ENCODE measurements at places on chromosomes 11 and 22.

DNA sequence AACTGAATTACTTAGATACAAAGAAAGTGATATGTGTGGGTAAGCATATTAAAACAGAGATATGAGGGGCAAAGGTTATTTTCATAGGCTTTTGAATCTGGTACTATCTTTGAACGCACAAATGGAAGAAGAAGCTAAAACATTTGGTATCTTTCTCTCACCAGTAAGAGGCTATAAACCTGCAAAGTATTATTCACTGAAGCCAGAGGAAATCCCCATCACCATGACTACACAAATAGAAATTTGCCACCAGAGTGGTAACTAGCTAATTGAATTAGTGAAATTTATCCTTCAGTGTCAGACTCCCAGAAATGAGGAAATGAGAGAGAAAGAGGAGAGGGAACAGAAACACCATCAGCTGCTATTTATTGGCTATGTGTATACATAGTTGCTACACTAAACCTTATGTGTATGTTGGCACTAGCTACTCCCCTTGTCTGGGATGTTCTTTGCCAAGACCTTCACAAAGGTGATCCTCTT is 503.4 kb downstream of the DLG2 start:
- no peak for DNase-seq

DNA sequence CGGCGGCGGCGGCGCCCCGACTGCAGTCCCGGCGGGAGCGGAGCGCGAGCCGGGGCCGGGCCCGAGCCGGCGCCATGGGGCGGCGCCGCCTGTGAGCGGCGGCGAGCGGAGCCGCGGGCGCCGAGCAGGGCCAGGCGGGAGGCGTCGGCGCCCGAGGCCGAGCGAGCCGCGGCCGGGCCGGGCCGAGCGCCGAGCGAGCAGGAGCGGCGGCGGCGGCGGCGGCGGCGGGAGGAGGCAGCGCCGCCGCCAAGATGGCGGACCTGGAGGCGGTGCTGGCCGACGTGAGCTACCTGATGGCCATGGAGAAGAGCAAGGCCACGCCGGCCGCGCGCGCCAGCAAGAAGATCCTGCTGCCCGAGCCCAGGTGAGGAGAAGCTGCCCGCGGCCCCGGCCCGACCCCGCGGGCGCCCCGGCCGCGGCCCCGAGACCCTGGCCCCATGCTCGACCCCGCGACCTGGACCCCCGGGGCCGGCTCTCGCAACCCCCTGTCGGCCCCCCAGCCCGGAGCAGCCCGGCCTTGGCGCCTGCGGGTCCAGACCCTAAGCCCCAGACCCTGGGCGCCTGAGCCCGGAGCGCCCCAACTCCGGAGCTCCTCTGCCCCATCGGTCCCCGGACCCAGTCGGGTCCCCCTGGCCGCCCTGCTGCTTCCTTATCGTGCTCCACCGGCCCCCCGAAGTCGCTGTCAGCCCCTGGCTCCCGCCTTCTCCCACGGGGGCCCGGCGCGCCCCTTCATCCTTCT is at the start of gene GRK2:
Gene GRK2 (plus strand): TSS at position 25 of the 739 bp plus-strand sequence. CDS start 227 bp downstream, at position 252.
- no peak for DNase-seq

DNA sequence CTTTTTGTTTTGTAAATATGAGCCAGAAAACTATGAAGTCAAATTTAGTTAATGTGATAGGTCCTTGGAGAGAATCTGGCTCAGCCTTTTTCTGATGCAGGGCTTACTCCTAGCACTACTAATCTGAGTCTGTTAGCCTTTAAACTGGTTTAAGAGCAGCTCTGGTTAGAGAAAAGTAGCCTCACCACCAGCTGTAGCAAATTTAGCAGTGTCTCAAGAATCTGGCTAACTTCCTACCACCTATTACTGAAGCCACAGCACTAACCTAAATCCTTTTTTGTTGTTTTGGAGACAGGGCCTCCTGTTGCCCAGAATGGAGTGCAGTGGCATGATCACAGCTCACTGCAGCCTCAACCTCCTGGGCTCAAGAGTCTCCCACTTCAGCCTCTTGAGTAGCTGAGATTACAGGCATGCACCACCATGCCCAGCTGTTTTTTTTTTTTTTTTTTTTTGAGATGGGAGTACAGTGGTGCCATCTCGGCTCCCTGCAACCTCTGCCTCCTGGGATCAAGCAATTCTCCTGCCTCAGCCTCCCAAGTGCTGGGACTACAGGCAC is 13.9 kb downstream of the RBM4B start:
- no peak for DNase-seq

DNA sequence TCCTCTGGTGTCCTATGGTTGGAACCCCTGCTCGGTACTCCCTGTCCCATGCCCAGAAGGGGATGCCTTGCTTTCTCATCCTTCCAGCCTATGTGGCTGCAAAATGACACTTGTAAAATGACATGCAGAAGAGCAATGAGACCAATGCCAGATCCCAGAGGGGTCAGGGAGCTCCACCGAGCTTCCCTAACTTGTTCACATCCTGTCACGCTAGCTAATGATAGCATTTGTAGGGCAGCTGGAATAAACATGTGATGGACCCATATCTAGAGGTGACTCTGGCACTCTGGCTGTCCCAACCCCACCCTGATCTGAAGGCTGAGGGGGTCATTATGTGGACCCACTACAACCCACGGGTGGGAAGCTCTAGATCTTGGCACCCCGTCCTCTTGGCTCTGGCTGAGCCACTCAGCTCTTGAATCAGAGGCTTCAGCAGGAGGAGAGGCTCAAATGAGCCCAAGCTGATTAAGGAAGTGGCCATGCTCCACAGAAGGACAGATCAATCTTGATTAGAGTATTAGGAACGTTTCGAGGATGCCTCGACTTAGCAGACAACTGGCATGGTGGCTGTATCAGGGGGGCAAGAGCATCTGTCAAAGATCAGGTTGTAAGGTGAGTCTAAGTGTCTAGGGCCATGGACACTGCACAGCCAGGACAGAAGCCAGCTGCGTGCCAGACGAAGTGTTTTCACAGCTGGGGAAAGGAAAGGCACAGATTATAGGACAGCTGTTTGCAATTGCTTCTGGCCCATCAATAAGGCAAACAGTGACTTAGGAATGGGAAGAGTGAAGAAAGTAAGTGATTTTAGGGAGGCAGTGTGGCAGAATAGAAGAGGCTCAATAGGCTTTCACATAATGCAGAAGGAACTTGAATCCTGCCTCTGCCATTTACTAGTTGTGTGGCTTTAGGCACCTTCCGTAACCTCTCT is 182.8 kb downstream of the KIRREL3 start:
- no peak for DNase-seq

DNA sequence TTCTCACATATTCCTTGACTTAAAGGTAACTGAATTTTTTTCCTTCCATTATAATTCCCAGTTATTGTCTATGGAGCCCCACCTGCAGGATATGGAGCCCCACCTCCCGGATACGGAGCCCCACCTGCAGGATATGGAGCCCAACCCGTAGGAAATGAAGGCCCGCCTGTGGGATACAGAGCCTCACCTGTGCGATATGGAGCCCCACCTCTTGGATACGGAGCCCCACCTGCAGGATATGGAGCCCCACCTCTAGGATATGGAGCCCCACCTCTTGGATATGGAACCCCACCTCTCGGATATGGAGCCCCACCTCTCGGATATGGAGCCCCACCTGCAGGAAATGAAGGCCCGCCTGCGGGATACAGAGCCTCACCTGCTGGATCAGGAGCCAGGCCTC is 28.1 kb downstream of the WBP2NL start:
- no peak for DNase-seq

- DNase-seq = no peak
Measured at GRCh38 chr11:72037554-72038311, 39.0 kb downstream of the IL18BP start.

- no peak for DNase-seq
Measured at GRCh38 chr11:17121981-17122380, 44.5 kb upstream of the RPS13 start.

- DNase-seq = no peak
Measured at GRCh38 chr22:36411589-36412258, 24.0 kb upstream of the MYH9 start.

- no peak for DNase-seq
Measured at GRCh38 chr11:119015054-119015611, 3.0 kb downstream of the RPS25 start.

DNA sequence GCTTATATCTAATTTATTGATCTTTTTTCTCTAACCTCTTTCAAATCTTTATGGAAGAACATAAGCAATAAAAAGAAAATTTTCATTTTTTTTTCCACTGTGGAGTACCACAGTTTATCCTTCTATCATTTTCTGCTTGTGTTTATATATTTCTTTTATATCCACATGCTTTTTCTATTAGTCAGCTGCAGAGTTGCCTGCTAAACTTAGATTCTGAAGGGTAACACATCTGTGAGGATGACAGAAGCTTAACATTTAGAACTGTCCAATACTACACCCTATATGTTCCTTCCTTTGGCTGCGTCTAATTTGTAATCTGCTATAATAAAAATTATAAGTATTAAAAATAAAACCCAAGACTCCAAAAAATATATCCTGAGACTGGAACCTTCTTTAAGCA is 20.8 kb downstream of the CCDC90B start:
- DNase-seq = no peak

GRCh38 chr22:38173641-38173906 is 8.1 kb downstream of the PLA2G6 start:
- DNase-seq = no peak

GRCh38 chr11:69567951-69568808 is 72.8 kb upstream of the CCND1 start:
- DNase-seq = peak; percentile 81

- DNase-seq = no peak
Measured at GRCh38 chr11:67268081-67268961, 2.0 kb downstream of the GRK2 start.

- no peak for DNase-seq
Measured at GRCh38 chr22:44658311-44658953, 43.6 kb upstream of the PRR5 start.

DNA sequence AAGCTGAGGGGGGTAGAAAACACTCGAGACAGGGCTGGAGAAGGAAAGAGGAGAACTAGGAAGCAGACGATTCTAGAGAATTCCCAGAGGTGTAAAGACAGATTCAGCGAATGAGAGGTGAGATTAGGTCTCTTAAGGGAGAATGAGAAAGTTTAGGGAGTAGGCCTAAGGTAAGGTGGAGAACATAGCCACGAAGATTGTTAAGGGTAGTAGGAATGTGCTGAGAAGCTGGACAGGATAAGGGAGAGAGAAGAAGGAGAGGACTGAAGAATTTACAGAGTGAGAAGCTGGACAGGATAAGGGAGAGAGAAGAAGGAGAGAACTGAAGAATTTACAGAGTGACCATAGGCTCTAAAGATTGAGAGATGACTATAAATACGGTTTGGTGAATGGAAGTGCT is 908 bp downstream of the PPME1 start:
- no peak for DNase-seq

DNA sequence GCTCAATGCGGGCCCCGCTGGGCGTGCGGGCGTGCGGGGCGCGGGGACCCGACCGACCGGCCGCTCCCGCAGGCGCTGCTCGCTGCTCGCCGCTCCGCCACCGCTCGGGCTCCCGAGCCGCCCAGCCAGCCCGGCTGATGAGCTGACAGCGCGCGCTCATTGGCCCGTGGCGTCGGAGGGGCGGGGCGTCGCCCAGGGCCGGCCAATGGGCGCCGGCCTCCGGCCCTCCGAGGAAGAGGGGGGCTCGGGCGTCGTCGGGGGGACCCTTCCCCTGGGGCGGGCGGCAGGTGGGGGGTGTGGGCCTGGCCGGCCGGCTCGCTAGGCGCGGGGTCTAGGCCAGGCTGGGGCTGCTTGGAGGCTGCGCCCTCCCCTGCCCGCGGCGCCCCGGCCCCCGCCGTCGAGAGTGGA is at the start of gene SCUBE1:
Gene SCUBE1 (minus strand): TSS at position 111 of the 408 bp plus-strand sequence. CDS start 111 bp downstream, outside the sequence.
- DNase-seq = peak; percentile 75

- no peak for DNase-seq
Measured at GRCh38 chr11:2530855-2531200, 86.0 kb downstream of the KCNQ1 start.

- DNase-seq = no peak
Measured at GRCh38 chr11:8122173-8122764, 41.3 kb downstream of the TUB start.

GRCh38 chr11:83648610-83649527 is 362.7 kb upstream of the CCDC90B start:
- DNase-seq = no peak

- peak; percentile 49 for DNase-seq
Measured at GRCh38 chr11:502288-503178, 4.5 kb downstream of the RNH1 start.

DNA sequence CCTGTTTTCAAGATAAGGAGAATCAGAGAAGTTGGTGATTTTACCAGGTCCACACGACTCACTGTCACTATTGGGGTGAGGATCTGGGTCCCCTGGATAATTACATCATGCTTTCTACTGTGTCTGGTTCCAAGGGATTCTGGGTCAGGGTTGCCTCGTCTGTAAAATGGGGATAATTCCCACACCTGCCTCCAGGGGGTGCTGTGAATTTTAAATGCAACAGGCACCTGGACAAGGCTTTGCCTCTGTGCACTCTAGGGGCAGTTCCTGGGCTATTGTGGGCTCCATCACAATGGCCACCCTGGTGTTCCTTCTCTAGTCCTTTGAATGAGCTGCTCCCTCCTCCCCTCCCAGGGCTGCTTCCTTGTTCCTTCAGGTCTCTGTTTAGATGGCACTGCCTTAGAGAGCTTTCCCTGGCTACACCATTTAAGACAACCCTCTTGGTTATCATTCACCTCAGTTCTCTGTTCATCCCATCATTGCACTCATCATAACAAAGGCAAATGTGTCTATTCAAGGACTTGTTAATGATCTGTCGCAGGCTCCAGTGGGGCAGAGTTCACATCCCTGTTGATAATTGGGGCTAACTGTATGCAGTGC is 178.6 kb downstream of the MIAT start:
- peak; percentile 77 for DNase-seq

- DNase-seq = peak; percentile 48
Measured at GRCh38 chr11:19819148-19819547, 106.5 kb downstream of the NAV2 start.

GRCh38 chr11:34288492-34288891 is 69.3 kb downstream of the ABTB2 start:
- DNase-seq = no peak

GRCh38 chr11:3823303-3823702 is 14.9 kb downstream of the PGAP2 start:
- no peak for DNase-seq

DNA sequence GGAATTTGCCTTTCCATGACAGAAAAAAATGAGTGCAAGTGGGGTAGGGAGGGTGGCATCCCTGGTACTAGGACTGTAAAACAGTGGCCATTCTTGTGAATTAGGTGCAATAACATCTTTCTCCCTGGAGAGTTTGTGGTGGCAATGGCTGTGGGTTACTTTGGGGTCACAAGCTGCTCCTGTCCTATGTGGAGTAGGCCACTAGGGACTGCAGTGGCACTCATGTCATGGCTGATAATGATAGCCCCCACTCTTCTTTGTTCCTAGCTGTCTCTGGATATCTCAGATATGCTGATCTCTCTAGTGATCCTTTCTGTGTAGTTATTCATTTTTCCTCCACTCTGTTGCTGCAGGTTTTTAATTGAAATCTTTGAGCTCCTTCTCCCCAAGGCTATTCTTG is 270.5 kb upstream of the CHORDC1 start:
- DNase-seq = no peak

All from islet precursor cell (in vitro differentiated cells).